ENCODE measurements at places on chromosomes 2 and 18. TPM values are rescaled to one million over a fixed set of nuclear protein-coding genes. Genes with fewer than 3 reads are reported as not detected.

- H3K4me3 ChIP-seq: no peak overlapping the region
- H3K27ac ChIP-seq: no peak overlapping the region
- no peak for DNase-seq
- peaks cover 8% of the 10 kb centered on the region for H3K4me1 ChIP-seq
These were observed 274.7 kb downstream of the RNF144A start for GRCh38 chr2:7191932-7192331.

DNA sequence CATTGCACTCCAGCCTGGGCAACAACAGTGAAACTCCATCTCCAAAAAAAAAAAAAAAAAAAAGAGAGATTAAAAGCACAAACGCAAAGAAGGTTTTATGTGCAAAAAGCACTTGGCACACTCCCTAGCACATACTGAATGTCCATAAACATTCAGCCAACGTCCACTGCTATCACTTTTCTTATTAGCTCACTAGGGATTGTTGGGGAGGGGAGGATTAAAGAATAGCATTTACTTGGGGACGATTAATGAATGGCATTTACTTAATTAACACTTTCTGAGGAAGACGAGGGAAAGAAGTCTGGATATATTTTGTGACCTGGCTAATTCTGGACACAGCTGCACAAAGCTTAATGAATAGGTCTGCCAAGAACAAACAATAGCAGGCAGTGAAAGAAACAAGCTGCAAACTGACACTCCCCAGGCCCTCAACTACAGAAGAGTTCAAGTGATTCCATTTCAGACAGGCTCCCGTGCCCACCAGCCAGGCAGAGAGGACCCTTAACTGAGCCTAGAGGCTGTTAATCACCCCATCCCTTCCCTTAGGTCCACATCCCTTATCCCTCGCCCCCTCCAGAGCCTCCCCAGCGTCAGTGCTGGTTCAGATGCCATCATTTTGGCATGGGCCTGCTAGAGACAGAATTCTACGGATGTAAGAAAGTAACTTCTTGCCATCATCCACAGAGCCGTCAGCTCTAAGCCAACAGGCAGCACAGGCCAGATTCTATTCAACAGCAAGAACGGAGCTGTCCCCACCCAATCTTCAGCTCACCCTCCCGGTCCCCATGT is 7.4 kb downstream of the CYB5A start:
- H3K27me3 ChIP-seq: no peaks in the 10 kb centered on the region
- H3K4me3 ChIP-seq: no peak overlapping the region
- H3K4me1 ChIP-seq: peaks cover 31% of the 10 kb centered on the region
- no peaks in the 10 kb centered on the region for H3K36me3 ChIP-seq
- no peak for DNase-seq

GRCh38 chr2:65746931-65747675 is 314.7 kb upstream of the SPRED2 start:
- no peak overlapping the region for H3K27ac ChIP-seq
- no peaks in the 10 kb centered on the region for H3K36me3 ChIP-seq
- H3K4me3 ChIP-seq: no peak overlapping the region

GRCh38 chr2:14234911-14235310 is 397.6 kb upstream of the LRATD1 start:
- no peaks in the 10 kb centered on the region for H3K4me1 ChIP-seq
- no peak for DNase-seq
- H3K27me3 ChIP-seq: no peaks in the 10 kb centered on the region
- H3K27ac ChIP-seq: no peak overlapping the region

GRCh38 chr18:5546660-5547059 is 2.9 kb upstream of the EPB41L3 start:
- DNase-seq: no peak
- no peak overlapping the region for H3K27ac ChIP-seq
- no peaks in the 10 kb centered on the region for H3K36me3 ChIP-seq
- no peaks in the 10 kb centered on the region for H3K27me3 ChIP-seq

GRCh38 chr18:65721619-65722018 is 29.2 kb upstream of the CDH7 start:
- DNase-seq: no peak
- H3K4me1 ChIP-seq: no peaks in the 10 kb centered on the region
- H3K36me3 ChIP-seq: no peaks in the 10 kb centered on the region
- no peak overlapping the region for H3K27ac ChIP-seq
- no peak overlapping the region for H3K4me3 ChIP-seq

DNA sequence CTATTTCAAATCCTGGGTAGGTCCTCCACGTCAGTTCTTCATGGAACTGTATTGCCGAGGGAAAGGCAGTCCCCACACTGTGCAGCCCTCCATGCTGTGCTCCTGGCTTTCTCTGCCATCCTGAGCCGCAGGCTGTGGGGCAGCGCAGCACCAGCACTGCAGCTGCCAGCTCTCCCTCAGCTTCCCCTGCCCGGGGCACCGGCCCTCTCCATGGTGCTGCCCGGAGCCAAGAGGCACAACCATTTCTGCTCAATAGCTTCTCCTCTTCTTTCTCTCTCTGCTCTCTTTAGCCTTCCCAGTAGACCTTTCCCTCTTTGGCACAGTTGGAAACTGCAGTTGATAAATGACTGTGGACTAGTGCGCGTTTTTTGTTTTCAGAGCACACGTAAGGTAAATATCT is 12.1 kb downstream of the ANKRD23 start:
- H3K4me3 ChIP-seq: no peak overlapping the region
- no peaks in the 10 kb centered on the region for H3K27me3 ChIP-seq
- DNase-seq: no peak
- no peak overlapping the region for H3K27ac ChIP-seq
- peaks cover 17% of the 10 kb centered on the region for H3K36me3 ChIP-seq

SAG gene
- not detected for total RNA-seq

GRCh38 chr18:3217948-3218647 is 1.7 kb downstream of the MYOM1 start:
- peak overlapping the region; percentile 84 for H3K27ac ChIP-seq
- H3K27me3 ChIP-seq: no peaks in the 10 kb centered on the region
- no peak overlapping the region for H3K4me3 ChIP-seq
- no peaks in the 10 kb centered on the region for H3K36me3 ChIP-seq

- H3K27ac ChIP-seq: no peak overlapping the region
- H3K27me3 ChIP-seq: peaks cover 37% of the 10 kb centered on the region
- H3K36me3 ChIP-seq: no peaks in the 10 kb centered on the region
- H3K4me1 ChIP-seq: no peaks in the 10 kb centered on the region
These were observed 8.9 kb downstream of the SULT1C2 start for GRCh38 chr2:108297436-108298141.

Data from osteocyte (in vitro differentiated cells).